ENCODE measurements at places on chromosomes 4 and X.
A peak's percentile ranks its signal among the peaks of the same experiment; 100 is the strongest.

DNA sequence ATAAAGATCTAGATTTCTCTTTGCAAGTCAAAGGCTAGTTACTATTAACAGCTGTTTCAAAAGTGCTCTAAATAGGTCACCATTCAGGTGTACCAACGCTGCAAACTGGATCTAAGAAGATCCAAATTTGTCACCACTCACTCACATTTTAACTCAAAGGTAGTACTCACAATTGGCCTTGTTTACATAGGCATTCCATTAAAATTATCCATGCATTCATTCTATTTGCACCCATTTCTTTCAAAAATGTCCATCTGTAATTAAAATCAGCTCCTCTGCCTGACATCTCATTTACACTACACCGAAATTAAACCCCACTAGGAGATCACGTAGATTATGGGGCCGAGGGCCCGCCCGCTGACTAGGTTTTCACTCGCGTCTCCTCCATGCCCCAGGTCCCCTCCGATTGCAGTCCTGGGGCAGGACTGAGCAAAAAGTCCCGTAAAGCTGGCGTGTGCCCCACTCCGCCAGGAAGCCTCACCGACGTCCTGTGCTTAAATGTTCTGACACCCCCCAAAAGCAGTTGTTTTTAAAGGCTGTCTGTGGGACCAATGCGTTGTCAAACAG lies 1.3 kb upstream of the ING2 start:
- DNase-seq, result no peak

DNA sequence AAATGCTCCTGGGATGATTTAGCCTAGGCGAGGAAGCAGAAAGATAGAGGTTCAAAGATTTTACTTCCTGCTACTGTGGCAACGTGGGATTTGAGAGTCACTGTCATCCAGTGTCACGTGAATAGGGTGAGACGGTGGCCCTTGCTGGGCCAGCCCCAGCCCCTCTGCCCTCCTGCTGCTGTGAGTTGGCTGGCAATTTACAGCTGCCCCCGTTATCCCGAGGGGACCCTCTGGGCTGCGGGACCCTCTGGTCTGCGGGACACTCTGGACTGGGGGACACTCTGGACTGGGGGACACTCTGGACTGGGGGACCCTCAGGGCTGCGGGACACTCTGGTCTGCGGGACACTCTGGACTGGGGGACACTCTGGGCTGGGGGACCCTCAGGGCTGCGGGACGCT lies 765.4 kb downstream of the TRIML1 start:
- DNase-seq, result no peak

DNA sequence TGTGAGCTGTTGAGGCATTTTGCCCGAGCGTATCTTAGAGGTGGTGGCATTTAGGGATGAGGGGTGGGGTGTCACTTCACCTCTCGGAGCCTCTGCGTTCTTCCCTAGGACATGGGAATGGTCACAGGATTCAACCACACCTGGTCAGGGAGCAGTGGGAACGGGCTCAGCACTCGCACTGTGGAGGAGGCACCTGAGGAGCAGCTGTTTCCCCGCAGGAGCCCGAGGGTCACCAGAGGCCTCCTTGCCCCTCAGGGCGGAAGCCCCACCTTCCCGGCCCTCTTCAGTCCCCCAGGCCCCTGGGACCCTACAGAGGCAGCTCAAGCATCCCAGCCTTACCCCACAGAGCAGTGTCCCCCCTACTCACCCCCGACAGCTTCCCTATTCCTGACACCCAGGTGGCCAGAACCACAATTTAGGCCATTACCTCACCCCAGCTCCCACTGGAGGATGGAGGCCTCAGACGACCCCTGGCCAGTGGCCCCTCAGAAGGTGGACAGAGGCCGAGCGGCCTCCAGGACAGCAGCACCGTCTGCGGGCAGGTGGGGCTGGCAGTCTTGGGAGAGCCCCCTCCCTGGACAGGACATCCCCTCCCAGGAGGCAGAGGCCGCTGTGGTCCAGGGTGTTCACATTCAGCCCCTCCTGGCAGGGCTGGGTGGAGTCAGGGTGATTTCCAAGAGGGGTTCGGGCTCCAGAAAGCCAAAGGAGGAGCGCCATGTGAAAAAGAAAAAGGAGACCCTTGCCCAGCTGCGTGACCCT lies 4.2 kb upstream of the HTRA3 start:
- no peak for DNase-seq

DNA sequence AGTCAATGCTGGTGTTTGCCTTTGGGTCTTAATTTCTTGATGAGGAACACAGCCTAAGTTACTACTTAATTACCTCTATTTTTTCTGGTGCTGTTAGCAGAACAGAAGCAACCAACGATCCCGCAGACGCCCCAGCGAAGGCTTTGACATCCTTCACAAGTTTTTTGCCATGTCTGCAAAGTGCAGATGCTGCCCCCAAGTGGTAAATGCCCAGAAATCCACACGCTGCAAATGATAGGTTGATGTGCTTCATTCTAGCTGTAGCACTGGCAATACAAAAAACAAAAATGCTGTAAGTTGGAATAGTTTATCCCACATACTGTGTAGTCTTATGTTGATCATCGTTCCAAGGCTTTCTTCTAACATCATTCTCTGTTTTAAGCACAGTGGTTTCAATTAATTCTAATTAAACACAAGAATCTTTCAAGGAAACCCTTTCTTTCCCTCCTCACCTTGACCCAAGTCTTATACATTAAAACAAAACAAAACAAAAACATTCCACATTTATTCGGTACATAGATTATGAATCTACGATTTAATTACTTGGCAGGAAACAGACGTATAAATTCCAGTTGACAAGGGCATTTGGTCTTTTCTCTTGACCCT lies 1.2 kb downstream of the PNPLA4 start:
- peak; percentile 59 for DNase-seq

- no peak for DNase-seq
Observed at GRCh38 chrX:10859353-10859752, 239.0 kb upstream of the MID1 start.

DNA sequence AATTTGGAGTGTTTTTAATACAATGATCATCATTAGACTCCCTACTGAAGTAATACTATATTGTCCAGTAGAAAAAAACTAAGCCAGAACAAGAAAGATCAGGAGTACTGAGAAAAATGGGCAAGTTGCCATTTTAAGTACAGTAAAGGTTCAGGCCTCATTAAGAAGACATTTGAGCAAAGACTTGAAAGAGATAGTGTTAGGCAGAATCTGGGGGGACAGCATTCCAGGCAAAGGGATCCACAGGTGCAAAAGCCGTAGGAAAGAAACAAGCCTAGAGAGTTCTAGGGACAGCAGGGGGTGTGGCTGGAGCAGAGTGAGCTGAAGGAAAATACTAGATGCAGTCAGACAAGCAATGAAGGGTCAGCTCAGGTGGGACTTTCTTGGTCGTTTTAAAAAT lies 58.1 kb upstream of the INTU start:
- peak; percentile 46 for DNase-seq

GRCh38 chrX:12480956-12481355 lies 310.3 kb upstream of the PRPS2 start:
- DNase-seq, result no peak

DNA sequence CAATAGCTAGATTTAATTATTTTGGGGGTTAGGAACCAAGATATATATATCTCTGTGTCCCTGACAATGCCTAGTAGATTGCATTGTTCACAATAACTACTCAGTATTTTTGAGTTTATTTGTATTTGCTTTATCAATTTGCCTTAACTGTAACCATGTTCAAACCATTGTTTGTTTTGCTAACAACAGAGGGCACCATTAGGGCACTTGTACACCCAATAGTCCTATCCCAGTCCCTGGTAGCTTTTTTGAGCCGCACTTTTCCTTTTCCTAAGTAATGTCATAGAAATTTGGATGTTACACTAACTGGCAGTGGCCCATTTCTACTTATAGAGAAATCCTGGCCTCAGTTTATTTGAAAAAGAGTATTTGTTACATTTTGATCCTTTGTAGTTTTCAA lies 575 bp upstream of the KLHL5 start:
- no peak for DNase-seq

- DNase-seq, result no peak
Observed at GRCh38 chr4:99647071-99647470, 10.6 kb downstream of the C4orf54 start.

GRCh38 chrX:103613362-103613890 lies 5.7 kb downstream of the TCEAL3 start:
- no peak for DNase-seq

GRCh38 chrX:51779306-51779705 lies 36.1 kb downstream of the GSPT2 start:
- DNase-seq, result no peak

DNA sequence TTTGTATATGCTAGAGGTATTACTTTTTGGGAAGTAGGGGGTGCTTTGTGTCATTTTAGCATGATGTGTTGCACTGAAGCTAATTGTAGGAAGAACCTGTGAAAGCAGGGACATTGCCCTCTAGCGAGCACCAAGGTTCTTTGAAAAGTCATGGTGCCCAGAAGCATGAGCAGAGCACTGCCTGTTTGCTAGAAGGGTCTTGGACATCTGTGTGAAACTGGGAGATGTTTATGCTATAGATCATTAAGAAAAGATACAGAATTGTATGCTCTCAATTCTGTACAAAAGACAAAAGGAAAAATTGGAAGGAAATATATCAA lies 14.7 kb downstream of the GRPR start:
- no peak for DNase-seq

DNA sequence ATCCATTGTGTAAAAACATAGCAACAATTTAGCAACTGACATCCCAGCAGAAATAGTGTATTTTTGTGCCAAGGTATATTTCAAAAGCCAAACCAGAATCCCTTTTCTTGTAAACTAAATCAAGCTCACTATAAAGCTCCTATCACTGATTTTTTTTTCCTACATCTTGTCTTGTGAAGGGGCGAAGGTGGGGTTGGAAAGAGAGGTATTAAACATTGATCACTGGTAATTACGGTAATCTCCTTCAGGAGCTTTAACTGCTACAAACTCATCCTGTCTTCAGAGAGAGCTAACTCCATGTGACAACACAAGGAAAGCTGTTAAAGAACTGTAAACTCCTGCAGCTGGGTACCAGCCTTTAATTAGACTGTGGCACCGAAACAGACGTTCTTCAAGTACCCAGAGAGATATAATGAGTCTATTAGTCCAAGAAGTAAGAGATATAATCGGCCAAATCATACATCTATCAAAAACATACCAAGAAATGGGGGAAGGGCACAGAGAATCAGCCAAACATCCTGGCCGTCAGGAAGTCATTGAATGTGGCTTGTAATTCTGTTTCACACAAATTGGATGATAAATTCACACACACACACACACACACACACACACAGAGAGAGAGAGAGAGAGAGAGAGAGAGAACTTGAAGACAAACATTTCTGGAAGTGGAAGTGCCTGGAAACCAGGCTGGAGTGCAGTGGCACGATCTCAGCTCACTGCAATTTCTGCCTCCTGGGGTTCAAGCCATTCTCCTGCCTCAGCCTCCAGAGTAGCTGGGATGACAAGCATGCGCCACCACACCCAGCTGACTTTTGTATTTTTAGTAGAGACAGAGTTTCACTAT lies 111.9 kb upstream of the PPARGC1A start:
- DNase-seq, result no peak

- no peak for DNase-seq
Observed at GRCh38 chr4:122584519-122584918, 36.3 kb downstream of the IL21 start.

- DNase-seq, result no peak
Observed at GRCh38 chr4:78584863-78585547, 33.4 kb downstream of the ANXA3 start.

DNA sequence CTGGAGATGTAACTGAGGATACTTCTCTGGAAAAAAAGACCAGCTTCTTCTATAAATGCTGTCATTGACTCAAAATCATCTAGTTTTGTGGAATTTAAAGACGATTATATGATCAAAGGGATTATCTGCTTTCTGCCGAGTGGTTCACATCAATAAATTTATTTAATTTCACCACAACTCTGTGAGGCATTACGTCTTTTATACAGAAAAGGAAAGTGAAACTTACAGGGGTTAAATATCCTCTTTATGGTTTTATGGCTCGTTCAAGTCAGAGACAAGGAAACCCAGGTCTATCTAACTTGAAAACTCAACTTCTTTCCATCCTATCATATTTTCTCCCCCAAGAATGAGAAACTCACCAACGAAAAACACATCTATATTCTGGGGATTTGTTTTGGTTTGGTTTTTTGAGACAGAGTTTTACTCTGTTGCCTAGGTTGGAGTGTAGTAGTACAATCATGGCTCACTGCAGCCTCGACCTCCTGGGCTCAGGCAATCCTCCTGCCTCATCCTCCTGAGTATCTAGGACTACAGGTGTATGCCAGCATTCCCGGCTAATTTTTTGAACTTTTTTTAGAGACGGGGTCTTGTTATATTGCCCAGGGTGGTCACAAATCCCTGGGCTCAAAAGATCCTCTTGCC lies 377.9 kb upstream of the EMCN start:
- DNase-seq, result no peak

DNA sequence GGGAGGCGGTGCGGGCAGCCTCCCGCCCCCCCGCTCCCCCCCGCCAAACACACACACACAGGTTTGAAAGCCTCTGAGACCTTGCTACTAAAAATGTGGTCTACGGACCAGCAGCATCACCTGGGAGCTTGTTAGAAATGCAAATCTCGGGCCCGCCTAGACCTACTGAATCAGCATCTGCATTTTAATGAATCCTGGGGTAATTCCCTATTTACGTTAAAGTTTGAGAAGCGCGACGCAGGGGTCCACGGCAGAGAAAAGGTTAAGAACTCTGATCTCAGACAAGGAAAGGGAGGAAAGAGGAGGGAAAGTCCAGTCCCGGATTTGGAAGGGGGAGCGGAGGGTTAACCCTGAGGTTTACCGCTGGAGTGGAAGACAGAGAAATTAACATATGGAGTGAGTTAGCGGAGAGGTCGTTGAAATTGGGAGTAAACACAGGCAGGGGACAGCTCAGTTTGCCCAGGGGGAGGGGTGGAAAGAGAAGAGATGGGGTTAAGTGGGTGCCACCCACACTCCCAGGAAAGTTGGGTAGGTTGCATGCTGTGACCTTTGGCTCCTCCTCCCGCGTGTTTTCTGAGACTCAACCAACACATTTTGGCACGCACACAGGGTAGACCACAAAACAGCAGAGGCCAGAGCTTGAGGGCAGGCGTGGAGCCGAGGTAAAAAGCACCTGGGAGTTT lies 483.6 kb downstream of the BCOR start:
- DNase-seq, result peak; percentile 72

DNA sequence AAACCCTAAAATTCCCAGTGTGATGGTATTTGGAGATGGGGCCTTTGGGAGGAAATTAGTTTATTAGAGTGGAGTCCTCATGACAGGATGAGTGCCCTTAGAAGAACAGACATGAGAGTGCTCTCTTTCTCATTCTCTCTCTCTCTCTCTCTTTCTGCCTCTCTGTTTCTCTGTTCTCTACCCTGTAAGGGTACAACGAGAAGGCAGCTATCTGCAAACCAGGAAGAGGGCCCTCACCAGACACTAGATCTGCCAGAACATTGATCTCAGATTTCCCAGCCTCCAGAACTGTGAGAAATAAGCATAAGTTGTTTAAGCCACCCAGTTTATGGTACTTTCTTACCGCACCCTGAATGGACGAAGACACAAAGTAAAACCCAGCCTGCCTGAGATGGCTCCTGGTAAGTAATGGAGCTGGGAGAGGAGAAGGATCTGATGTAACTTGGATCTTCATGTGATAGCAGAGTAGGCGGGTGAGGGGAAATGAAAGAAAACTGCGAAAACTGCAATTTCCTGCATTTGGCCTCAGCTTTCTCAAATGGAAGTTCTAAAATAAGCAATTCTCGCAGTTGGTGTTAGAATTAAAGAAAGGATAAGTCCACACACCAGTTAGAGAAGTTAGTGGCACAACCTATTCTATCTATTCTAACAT lies 8.7 kb upstream of the CDS1 start:
- DNase-seq, result no peak
